ENCODE measurements at places on chromosomes 12 and 14.

GRCh38 chr12:94427501-94428381, 31.9 kb downstream of the CEP83 start:
- DNase-seq: no peak

DNA sequence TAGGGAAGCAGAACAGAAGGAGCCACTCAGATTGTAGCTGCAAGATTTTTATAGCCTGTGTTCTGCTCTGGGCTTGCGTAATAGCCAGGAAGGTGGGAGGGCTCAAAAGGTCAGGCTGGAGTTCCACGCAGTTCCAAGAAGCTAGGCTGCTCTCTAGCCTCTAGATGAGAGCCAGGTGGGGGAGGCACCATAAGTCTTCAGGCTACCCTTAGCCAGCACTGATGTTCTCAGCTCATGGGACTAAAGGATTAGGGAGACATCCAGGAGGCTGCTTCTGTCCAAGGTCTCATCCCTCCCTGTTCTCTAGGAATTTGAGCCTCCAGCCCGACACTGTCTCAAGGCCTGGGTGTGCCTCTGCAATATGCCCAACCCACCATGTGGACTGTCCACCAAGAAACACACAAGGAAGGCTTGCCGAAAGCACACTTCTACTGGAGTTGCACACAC, 1.7 kb downstream of the LMBR1L start:
- DNase-seq: no peak

DNA sequence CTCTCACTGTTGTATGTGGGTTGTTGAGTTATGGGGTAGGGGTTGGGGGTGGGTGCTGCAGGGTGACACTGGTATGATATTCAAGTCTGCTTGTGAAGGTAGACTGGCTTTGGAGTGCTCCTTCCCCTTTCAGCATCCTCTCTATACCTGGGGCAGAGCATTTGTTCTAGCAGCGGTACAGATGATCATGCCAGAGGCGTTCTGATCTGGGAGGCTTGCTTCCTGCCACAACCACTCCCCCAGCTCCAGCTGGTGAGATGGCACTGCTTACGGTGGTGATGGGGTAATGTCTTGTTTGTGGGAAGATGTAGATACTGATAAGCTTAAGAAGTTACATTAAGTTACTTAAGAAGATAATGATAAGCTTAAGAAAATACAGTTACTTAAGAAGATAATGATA, 131.8 kb downstream of the ERC1 start:
- peak; percentile 31 for DNase-seq

DNA sequence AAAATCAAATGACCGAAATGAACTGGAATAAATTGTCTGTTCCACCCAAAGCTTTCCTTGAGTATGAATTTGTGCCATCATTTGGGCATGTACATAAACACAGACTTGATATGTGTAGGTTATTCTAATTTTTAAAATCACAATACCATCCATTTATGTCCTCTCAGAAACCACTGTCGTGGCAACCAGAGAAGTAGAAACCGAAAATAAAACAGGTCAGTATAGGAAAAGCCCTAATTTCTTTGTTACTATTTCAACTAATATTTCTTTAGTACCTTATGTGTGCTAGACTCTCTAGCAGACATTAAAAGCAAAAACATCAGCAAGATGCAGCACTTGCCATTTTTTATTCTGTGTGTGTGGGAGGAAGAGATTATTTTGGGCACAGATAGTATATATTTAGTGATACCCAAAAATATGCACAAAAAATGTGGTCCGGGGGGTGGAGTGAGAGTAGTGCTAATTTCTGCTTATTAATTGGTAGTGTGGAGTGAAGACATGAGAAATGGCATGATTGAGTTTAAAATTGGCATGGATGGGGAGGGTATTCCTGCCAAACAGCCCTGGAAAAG, 130.8 kb upstream of the CNTN1 start:
- no peak for DNase-seq

GRCh38 chr12:50282721-50283228, 545 bp downstream of the LIMA1 start:
- DNase-seq: no peak

All from activated naive CD4-positive, alpha-beta T cell (primary cell).